ENCODE measurements at places on chromosomes 5 and 9. TPM values are rescaled to one million over a fixed set of nuclear protein-coding genes. Genes with fewer than 3 reads are reported as not detected.
A peak's percentile ranks its signal among the peaks of the same experiment; 100 is the strongest.

DNA sequence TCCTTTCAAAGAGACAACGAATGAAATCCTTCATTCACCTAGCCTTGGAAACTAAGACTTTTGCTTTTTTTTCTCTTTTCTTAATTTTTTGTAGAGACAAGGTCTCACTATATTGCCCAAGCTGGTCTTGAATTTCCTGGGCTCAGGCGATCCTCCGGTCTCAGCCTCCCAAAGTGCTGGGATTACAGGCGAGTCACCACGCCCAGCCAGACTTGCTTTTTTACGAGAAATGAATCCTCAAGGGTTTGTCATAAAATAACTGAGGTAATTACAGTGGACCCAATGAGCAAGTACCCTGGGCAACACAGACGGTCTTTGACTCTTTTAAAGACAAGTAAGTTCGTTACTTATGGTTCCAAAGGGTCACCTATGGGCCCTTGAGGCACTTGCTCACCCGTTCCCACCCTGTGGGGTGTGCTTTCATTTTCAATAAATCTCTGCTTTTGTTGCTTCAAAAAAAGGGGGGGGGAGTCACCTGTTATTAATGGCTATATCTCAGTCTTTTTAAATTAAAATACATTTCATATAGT lies 70.4 kb downstream of the TRPM6 start:
- H3K27ac ChIP-seq: no peak overlapping the region
- no peaks in the 10 kb centered on the region for H3K27me3 ChIP-seq
- H3K36me3 ChIP-seq: no peaks in the 10 kb centered on the region
- no peak overlapping the region for H3K4me3 ChIP-seq

DNA sequence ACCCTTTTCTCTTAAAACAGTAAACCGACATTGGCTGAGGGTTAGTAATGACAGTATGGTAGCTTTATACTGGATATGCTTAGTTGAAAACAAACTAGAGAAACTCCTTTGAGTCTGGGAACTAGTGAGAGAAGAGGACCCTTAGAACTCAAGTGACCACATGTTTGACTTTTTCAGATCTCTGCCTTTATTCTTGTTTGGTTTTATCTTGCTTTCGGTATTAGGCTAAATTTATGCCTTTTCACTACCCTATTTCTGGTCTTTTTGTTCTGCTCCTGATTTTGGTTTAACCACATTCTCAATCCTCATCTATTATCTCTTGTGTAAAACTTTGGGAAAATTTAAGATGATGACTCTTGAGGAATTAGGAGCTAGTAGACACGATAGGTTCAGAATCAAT lies 11.0 kb downstream of the SNAPC3 start:
- H3K27ac ChIP-seq: no peak overlapping the region
- H3K4me3 ChIP-seq: no peak overlapping the region
- peaks cover 15% of the 10 kb centered on the region for H3K36me3 ChIP-seq
- no peaks in the 10 kb centered on the region for H3K4me1 ChIP-seq
- no peak for DNase-seq

The CACFD1 gene
- 23.5 TPM for total RNA-seq

GRCh38 chr5:43171926-43172325 lies 20.1 kb upstream of the NIM1K start:
- no peaks in the 10 kb centered on the region for H3K27me3 ChIP-seq
- no peak overlapping the region for H3K27ac ChIP-seq
- H3K36me3 ChIP-seq: peaks cover 24% of the 10 kb centered on the region
- no peak overlapping the region for H3K4me3 ChIP-seq
- no peak for DNase-seq
- no peaks in the 10 kb centered on the region for H3K4me1 ChIP-seq

The DAB2 gene
- 32.8 TPM for total RNA-seq

DNA sequence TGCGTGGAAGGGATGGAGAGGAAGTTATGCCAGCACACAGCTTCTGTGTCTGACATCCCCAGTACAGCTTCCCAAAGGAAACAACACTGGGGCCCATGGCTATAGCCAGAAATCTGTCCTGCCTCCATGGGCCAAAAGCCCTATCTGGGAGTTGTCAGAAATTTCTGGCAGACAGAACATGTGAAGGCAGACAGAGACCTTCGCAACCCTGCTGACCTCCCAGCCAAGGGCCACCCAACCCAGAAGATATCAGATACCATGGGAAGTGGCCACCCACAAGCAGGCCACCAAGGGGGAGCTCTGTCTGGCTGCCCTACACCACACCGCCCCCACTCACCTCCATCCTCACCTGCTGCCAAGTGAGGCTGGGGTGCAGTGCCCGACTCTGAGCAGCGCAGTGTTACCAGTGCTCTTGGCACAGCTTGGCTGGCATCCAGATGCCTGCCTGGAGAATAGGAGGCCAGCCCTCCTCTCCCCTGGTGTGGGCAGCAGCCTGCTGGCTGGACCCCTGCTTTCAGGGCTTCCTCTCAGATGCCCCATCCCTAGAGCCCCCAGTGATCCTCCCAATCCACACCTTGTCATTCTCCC lies 61.6 kb upstream of the NEURL1B start:
- H3K4me1 ChIP-seq: no peaks in the 10 kb centered on the region
- H3K4me3 ChIP-seq: no peak overlapping the region
- no peak overlapping the region for H3K27ac ChIP-seq
- H3K27me3 ChIP-seq: no peaks in the 10 kb centered on the region

- DNase-seq: no peak
- H3K4me1 ChIP-seq: no peaks in the 10 kb centered on the region
- no peak overlapping the region for H3K4me3 ChIP-seq
- no peak overlapping the region for H3K27ac ChIP-seq
Observed at GRCh38 chr9:117462861-117463260, 48.0 kb upstream of the ASTN2 start.

DNA sequence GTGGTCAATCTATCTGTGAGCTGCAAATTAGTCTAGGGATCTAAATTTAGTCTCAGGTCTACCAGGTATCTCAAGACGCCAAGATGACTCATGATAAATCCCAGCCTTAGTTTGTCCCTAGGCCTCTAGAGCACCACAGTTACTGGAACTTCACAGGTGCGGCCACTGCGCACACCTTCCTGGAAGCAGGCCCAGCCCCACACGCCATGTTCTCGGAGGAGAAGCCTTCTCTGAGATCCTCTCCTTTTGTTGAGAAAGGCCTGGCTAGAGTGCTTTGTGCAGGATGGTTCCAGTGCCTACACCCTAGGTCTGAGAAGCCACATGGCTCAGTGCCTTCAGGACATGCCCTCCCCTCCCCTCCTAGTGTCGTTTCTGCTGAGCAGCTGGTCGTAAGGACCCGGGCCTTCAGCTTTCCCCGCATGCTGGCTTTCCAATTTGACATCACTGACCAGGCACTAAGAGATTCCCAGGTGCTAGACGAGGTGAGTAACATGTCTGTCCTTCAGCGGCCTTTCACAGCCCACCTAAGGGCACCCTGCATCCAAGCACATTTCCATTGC lies 51.9 kb downstream of the IPPK start:
- no peaks in the 10 kb centered on the region for H3K36me3 ChIP-seq
- peak; percentile 38 for DNase-seq
- peaks cover 2% of the 10 kb centered on the region for H3K4me1 ChIP-seq
- no peaks in the 10 kb centered on the region for H3K27me3 ChIP-seq

DNA sequence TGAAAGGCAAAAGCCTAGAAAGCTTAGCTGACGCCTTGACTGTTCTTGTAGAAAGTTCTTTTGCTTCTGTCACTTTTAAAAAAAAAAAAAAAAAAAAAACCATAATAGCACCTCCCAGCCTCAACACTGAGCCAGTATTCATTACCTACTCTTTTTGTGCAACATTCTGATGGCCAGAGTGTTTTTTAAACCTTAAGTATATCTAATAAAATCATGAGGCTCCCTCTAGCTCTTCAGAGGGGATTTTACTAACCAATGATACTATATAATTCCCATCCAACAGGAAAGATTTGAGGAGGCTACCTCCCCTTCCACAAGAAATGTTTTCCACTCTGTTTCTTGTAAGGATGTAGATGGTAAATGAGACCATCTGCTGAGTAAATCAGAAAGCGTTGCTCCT lies 3.9 kb downstream of the BNC2 start:
- H3K27me3 ChIP-seq: no peaks in the 10 kb centered on the region
- no peak overlapping the region for H3K4me3 ChIP-seq
- peaks cover 17% of the 10 kb centered on the region for H3K4me1 ChIP-seq
- no peak overlapping the region for H3K27ac ChIP-seq

GRCh38 chr5:146695646-146696045 lies 179.7 kb upstream of the GPR151 start:
- H3K27ac ChIP-seq: no peak overlapping the region
- no peaks in the 10 kb centered on the region for H3K27me3 ChIP-seq
- H3K4me1 ChIP-seq: no peaks in the 10 kb centered on the region
- DNase-seq: no peak
- H3K36me3 ChIP-seq: no peaks in the 10 kb centered on the region
- no peak overlapping the region for H3K4me3 ChIP-seq

- H3K4me1 ChIP-seq: no peaks in the 10 kb centered on the region
- peaks cover 26% of the 10 kb centered on the region for H3K36me3 ChIP-seq
- DNase-seq: peak; percentile 75
- no peak overlapping the region for H3K4me3 ChIP-seq
- H3K27ac ChIP-seq: no peak overlapping the region
Observed at GRCh38 chr9:133792721-133793470, 54.7 kb upstream of the SARDH start.

GRCh38 chr9:16363916-16364315 lies 506.6 kb downstream of the BNC2 start:
- no peak for DNase-seq
- H3K4me1 ChIP-seq: no peaks in the 10 kb centered on the region
- H3K27me3 ChIP-seq: no peaks in the 10 kb centered on the region
- H3K27ac ChIP-seq: no peak overlapping the region

DNA sequence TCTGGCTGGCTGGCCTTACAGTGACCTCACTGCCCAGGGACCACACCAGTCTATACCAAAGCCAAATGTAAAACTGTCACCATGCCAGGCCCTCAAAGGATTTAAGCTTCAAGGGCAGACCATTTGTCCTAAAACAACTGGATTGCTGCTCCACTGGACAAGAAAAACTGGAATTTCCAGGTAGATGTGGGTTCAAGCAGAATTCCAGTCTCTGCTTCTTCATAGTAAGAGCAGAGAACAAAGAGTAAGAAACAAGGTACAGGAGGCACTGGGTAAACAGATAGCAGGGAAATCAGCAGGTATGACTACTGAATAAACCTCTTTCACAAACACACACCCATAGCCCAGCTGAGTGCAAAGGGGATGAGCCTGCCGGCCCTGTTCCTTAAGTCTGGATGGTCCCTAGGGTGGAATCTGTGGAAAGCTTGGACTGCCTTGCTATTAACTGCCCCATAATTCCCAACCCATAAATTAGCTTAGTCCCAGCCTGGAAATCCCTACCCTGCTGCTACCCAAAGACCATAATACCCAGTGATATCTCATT lies 5.5 kb downstream of the B4GALT1 start:
- peak overlapping the region; percentile 88 for H3K4me3 ChIP-seq
- peak overlapping the region; percentile 99 for H3K27ac ChIP-seq
- H3K27me3 ChIP-seq: no peaks in the 10 kb centered on the region
- peaks cover 72% of the 10 kb centered on the region for H3K4me1 ChIP-seq
- no peak for DNase-seq

DNA sequence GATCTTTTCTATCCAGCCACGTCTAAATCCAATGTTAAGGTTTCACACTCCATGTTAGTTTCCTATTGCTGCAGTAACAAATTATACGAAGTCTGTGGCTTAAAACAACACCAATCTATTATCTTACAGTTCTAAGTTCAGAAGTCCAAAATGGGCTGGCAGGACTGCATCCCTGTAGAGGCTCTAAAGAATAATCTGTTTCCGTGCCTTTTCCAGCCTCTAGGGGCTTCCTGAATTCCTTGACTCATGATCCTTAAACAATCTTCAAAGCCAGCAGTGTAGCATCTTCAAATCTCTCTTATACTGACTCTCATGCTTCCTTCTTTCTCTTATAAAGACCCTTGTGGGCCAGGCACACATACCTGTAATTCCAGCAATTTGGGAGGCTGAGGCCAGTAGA lies 6.8 kb downstream of the PLGRKT start:
- no peak for DNase-seq
- H3K4me3 ChIP-seq: no peak overlapping the region
- H3K4me1 ChIP-seq: no peaks in the 10 kb centered on the region
- no peak overlapping the region for H3K27ac ChIP-seq
- no peaks in the 10 kb centered on the region for H3K27me3 ChIP-seq
- H3K36me3 ChIP-seq: no peaks in the 10 kb centered on the region

- peak overlapping the region; percentile 23 for H3K27ac ChIP-seq
- no peaks in the 10 kb centered on the region for H3K27me3 ChIP-seq
- peaks cover 3% of the 10 kb centered on the region for H3K4me1 ChIP-seq
- H3K36me3 ChIP-seq: peaks cover 13% of the 10 kb centered on the region
Observed at GRCh38 chr5:132422720-132423437, 53.4 kb downstream of the SLC22A5 start.

DNA sequence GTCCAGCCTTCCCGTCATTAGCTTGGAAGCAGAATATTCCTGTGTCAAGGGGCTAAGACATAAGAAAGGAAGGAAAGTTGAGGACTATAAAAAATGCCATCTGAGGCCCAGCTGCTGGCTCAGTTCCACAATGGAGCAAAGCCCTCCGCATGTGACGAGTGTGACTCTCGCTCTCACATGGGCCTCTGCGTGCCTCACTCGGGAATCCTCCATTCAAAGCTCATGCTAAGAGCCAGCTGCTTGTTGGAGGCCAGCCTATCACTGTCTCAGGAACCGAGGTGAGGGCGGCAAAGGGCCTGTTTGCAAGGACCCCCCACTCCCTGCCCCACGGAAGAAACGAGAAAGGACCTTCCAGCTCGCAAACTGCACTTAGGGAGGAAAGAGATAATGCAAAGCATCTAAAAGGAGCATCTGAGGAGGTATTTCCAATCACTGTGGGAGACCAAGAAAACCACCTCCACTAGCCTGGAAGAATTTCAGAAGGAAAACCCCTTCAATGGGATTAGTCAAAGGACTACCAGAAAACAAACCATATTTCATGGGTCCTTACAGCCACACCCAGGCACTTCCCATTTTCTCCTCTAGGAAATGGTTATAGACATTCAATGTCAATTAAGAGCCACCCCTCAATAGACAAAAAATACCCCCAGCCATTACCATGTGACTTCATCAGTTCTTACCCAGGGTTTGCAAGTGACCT lies 95.3 kb downstream of the PRRT1B start:
- no peak overlapping the region for H3K4me3 ChIP-seq
- H3K27me3 ChIP-seq: no peaks in the 10 kb centered on the region
- DNase-seq: no peak
- no peaks in the 10 kb centered on the region for H3K4me1 ChIP-seq

The PRLR gene
- total RNA-seq: 7.4 TPM

The ABO gene
- total RNA-seq: not detected

GRCh38 chr5:39639618-39640089 lies 214.9 kb upstream of the DAB2 start:
- H3K36me3 ChIP-seq: no peaks in the 10 kb centered on the region
- no peak overlapping the region for H3K4me3 ChIP-seq
- no peak for DNase-seq
- H3K4me1 ChIP-seq: no peaks in the 10 kb centered on the region
- H3K27ac ChIP-seq: no peak overlapping the region

DNA sequence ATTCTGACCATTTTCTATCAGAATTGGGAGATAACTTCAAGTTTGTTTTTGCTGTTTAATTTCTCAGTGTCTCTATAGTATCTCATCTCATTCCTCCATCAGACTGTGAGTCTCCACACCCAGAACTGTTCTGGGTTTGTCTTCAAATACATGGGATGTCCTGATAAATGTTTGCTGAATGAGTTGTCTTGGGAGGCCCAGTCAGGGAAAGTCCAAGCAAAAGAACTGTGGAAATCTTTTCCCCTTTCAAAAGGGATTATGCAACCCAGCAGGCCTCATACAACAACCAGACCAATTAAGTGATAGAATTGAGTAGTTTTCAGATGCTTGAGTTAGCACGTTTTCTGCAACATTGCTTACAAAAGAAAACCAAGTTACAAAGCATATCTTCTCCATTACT lies 324.4 kb downstream of the BRINP1 start:
- no peak for DNase-seq
- H3K4me1 ChIP-seq: no peaks in the 10 kb centered on the region
- H3K36me3 ChIP-seq: no peaks in the 10 kb centered on the region
- no peak overlapping the region for H3K4me3 ChIP-seq
- no peaks in the 10 kb centered on the region for H3K27me3 ChIP-seq

The IFNB1 gene
- not detected for total RNA-seq

Measured in right lobe of liver (tissue), 6 donors.